ENCODE measurements at places on chromosomes 5 and 9.

DNA sequence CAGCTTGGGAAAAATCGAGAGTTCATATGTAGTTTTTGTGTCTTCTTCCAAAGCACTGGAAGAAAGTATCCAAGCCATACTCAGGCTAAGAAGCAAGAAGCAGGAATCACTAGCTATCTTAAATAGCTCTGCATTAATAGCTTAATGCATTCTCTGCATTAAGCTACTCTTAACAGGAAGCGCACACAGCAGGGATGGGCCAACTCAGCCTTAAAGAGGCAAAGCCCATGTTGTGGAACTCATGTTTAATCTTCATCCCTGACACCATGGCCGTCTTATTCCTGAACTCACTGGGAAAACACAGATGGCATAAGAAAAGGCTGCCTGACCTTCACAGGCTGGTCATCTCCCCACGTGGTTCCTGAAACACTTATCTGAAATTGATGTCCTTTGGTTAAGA, 18.7 kb upstream of the ICE1 start:
- no peak for DNase-seq

DNA sequence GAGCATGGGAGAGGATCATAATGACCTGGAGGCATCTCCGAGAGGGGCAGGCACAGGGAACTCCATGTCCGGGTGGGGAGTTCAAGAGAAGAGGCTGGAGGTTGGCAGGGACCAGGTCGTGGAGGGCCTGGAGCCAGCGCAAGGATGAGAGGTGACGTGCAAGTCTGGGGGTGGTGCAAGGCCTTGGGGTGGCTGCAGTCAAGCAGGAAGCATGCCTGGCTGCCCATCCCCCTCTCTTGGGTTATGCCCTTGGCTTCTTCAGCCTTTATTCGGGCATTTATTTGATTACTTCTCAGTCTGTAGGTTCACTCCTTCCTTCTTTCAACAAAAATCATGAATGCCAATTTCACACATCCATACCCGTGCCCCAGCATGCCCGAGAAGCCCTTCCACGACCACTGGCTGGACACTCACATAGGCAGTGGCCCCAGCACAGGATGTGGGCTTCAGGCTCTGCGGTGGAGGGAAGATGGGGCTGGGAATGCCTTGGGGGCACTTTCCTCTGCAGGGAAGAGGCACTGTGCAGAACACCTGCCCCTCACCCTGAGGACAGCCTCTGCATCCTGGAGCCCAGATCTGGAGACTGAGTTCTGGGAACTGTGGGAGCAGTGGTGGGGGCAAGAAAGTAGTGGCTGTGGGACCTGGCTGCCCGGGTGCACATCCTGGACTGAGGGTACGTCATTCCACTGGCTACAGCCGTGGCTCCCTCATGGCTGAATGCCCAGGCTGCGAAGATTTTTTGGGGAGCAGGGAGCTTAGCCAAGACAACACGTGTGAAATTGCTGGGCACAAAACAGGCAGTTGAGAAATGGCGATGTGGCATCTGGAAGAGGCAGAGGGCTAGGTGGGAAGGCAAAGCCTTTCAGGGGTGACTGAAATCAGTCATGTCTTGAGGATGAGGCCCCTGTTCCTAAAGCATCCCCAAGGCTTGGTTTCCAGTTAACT, 38.6 kb downstream of the CRB2 start:
- DNase-seq, result no peak

DNA sequence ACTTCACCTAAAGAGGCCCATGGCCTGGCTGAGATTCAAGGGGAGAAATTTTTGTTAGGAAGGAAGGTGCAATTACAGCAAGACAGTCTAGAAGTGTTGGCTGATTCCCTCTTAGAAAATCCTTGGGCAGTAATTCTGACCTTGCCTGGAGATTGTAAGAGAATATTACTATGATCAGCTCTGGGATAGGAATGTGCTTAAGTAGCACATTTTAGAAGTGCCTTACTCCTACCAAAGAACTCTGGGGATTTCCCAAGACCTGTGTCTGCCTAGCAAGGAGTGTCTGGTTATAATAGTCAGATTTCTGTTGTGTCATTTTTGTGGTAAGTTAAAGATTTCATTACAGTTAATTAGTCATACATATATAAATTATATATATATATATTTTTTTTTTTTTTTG, 52.3 kb downstream of the NLN start:
- DNase-seq, result no peak

DNA sequence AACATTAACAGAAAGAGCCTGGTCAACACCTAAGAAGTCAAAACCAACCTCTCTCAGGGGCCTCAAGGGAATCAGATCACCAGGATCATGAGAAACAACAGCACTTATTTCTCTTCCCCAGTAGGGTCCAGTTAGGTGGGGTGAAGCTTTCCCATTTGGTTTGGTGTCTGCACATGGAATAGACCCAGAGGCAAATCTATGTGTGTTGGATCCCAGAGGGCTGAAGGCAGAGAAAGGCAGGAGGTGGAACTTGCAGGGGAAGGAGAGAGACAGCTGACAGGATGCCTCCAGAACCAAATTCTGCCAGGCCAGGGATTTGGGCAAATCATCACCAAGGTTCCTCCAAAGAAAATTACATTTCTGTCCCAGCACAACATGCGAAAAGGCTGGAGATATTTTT, 104.8 kb upstream of the SPOCK1 start:
- DNase-seq, result no peak

- DNase-seq, result no peak
Measured at GRCh38 chr5:72057816-72058215, 49.5 kb upstream of the MAP1B start.
